PC-9 (cell line): ENCODE measurements at places on chromosomes 12 and 14. TPM values are rescaled to one million over a fixed set of nuclear protein-coding genes. Genes with fewer than 3 reads are reported as not detected.

GRCh38 chr14:103512701-103513611, 9.7 kb downstream of the CKB start:
- no peak overlapping the region for H3K27ac ChIP-seq
- DNase-seq = no peak
- no peaks in the 10 kb centered on the region for H3K4me1 ChIP-seq
- no peak overlapping the region for H3K4me3 ChIP-seq
- 0 out of 2 replicates have a peak, but pooled peaks cover 13% of the 10 kb centered on the region for H3K36me3 ChIP-seq

- no peaks in the 10 kb centered on the region for H3K27me3 ChIP-seq
- H3K4me3 ChIP-seq = no peak overlapping the region
- H3K4me1 ChIP-seq = no peaks in the 10 kb centered on the region; the same call in 1 of the 2 replicates
- no peak overlapping the region for H3K27ac ChIP-seq
- no peaks in the 10 kb centered on the region for H3K36me3 ChIP-seq
These were observed 275.9 kb downstream of the FBXL14 start for GRCh38 chr12:1318327-1319031.

GRCh38 chr12:110862329-110862728, 15.5 kb downstream of the CCDC63 start:
- H3K4me3 ChIP-seq = no peak overlapping the region
- no peaks in the 10 kb centered on the region for H3K36me3 ChIP-seq
- 0 out of 2 replicates have a peak, but pooled peaks cover 15% of the 10 kb centered on the region for H3K27me3 ChIP-seq
- H3K27ac ChIP-seq = no peak overlapping the region

- no peak for DNase-seq
- no peak overlapping the region for H3K4me3 ChIP-seq
- no peaks in the 10 kb centered on the region for H3K4me1 ChIP-seq
- no peaks in the 10 kb centered on the region for H3K36me3 ChIP-seq
- no peak overlapping the region for H3K27ac ChIP-seq
- peaks cover 7% of the 10 kb centered on the region; the same call in 1 of the 2 replicates for H3K27me3 ChIP-seq
These were observed 2.8 kb upstream of the TMEM229B start for GRCh38 chr14:67491285-67491684.

- H3K4me3 ChIP-seq = no peak overlapping the region
- H3K27ac ChIP-seq = no peak overlapping the region
- peaks cover 5% of the 10 kb centered on the region for H3K4me1 ChIP-seq
- no peaks in the 10 kb centered on the region for H3K27me3 ChIP-seq
- no peak for DNase-seq
These were observed 6.3 kb downstream of the GSTZ1 start for GRCh38 chr14:77327111-77327510.

DNA sequence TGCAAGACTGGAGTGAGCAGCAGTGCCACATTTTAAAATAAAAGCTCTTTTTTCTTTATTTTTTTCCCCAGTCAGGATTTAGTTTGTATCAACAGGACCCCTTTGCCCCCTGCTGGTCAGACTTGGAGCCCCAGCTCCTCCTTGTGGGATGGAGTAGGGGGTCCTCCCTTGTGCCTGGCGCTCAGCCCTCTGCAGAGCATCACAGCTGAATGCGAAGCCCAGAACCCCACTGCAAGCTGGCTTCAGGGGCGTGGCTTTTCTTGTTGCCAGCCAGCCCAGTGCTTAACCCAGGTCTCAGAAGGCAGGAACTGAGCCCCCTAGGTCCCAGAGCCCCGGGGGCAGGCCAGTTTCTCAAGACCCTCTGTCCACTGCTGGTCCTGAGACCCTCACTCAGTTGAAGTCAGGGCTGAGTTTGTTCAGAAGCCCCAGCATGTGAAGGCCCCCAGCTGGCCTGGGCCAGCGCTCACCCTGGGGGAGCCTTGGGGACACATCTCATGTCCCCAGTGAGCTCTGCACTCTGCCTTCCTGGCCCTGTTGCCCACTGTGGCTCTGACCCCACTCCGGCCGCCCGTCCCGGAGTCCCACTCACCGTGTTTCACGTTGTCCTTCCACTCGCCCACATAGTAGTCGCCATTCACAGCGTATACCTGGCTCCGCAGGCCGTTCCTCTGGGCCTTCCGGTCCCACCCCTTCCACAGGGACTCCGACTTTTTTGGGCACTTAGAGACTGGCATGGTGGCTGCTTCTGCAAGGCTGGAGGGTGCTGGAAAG, 519 bp downstream of the MORN3 start:
- peak; percentile 18 for DNase-seq
- H3K36me3 ChIP-seq = no peaks in the 10 kb centered on the region
- H3K4me1 ChIP-seq = peaks cover 42% of the 10 kb centered on the region
- H3K27ac ChIP-seq = no peak overlapping the region
- H3K4me3 ChIP-seq = no peak overlapping the region
- H3K27me3 ChIP-seq = no peaks in the 10 kb centered on the region

GRCh38 chr12:32611986-32612385, 67.1 kb upstream of the DNM1L start:
- H3K36me3 ChIP-seq = peaks cover 7% of the 10 kb centered on the region; the same call in 1 of the 2 replicates
- H3K27ac ChIP-seq = no peak overlapping the region
- no peaks in the 10 kb centered on the region for H3K27me3 ChIP-seq

GRCh38 chr12:22046090-22046967, at the start of gene CMAS:
TSS of gene CMAS (plus strand) at chr12:22046218. CDS start at chr12:22046304, 86 bp downstream.
- peak within 1 kb of the TSS; percentile 80 for H3K27ac ChIP-seq
- peaks cover 57% of the 10 kb centered on the region for H3K4me1 ChIP-seq
- peak within 1 kb of the TSS; percentile 60 for H3K4me3 ChIP-seq
- peaks cover 18% of the 10 kb centered on the region for H3K36me3 ChIP-seq

- no peaks in the 10 kb centered on the region for H3K4me1 ChIP-seq
- no peaks in the 10 kb centered on the region for H3K36me3 ChIP-seq
- no peak overlapping the region for H3K4me3 ChIP-seq
These were observed 424.2 kb downstream of the NOVA1 start for GRCh38 chr14:26173581-26174110.

GRCh38 chr12:76117751-76118150, 33.3 kb upstream of the NAP1L1 start:
- no peaks in the 10 kb centered on the region for H3K27me3 ChIP-seq
- no peak overlapping the region for H3K27ac ChIP-seq
- no peak overlapping the region for H3K4me3 ChIP-seq
- no peaks in the 10 kb centered on the region for H3K36me3 ChIP-seq

DNA sequence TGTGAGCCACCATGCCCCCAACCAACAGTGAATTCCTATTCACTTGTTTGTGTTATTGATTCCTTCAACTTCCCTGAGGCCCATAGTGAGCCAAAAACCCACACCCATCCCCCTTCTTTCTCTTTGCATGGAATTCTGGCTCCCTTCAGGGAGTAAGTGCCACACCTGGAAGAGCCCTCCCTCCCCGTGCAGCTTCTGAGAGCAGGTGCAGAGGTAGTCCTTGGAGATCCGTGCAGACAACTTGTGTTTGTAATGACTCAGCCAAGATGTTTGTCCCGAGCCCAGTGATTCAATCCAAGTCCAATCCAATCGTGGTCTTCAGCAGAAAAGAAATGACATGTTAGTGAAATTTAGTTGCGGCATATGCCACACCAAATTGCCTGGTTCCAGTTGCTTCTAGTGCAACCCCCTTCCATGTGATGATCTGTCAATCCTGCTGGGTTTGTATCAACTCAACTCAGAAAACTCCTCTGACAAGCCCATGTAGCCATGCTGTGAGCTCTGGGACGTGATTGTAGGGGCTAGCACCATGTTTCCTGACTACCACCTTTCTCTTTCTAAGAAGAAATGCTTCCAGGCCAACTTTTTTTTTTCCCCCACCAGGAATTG, 27.5 kb downstream of the GPRC5A start:
- peak overlapping the region; percentile 27; the same call in 1 of the 2 replicates for H3K27ac ChIP-seq
- H3K36me3 ChIP-seq = peaks cover 36% of the 10 kb centered on the region
- H3K4me1 ChIP-seq = no peaks in the 10 kb centered on the region

- no peaks in the 10 kb centered on the region for H3K27me3 ChIP-seq
- no peak for DNase-seq
- H3K4me1 ChIP-seq = no peaks in the 10 kb centered on the region
- H3K4me3 ChIP-seq = no peak overlapping the region
- no peaks in the 10 kb centered on the region for H3K36me3 ChIP-seq
These were observed 488.8 kb upstream of the CCDC196 start for GRCh38 chr14:65997347-65997746.

- peaks cover 49% of the 10 kb centered on the region for H3K27me3 ChIP-seq
- H3K27ac ChIP-seq = no peak overlapping the region
- no peaks in the 10 kb centered on the region for H3K36me3 ChIP-seq
- no peak for DNase-seq
- no peaks in the 10 kb centered on the region for H3K4me1 ChIP-seq
- H3K4me3 ChIP-seq = no peak overlapping the region
These were observed 74.6 kb upstream of the MYL2 start for GRCh38 chr12:110995016-110995415.

- peak overlapping the region; percentile 99 for H3K4me3 ChIP-seq
- H3K36me3 ChIP-seq = 0 out of 2 replicates have a peak, but pooled peaks cover 5% of the 10 kb centered on the region
- no peak for DNase-seq
- no peaks in the 10 kb centered on the region for H3K27me3 ChIP-seq
These were observed 442 bp downstream of the ERG28 start for GRCh38 chr14:75660238-75660629.

GRCh38 chr12:47236109-47236714, 156.5 kb upstream of the AMIGO2 start:
- H3K36me3 ChIP-seq = no peaks in the 10 kb centered on the region
- no peaks in the 10 kb centered on the region for H3K27me3 ChIP-seq
- no peak overlapping the region for H3K4me3 ChIP-seq
- DNase-seq = no peak

GRCh38 chr14:102902086-102902485, 20.4 kb upstream of the AMN start:
- no peak overlapping the region for H3K4me3 ChIP-seq
- 0 out of 2 replicates have a peak, but pooled peaks cover 9% of the 10 kb centered on the region for H3K36me3 ChIP-seq
- no peaks in the 10 kb centered on the region for H3K27me3 ChIP-seq
- DNase-seq = no peak
- no peaks in the 10 kb centered on the region for H3K4me1 ChIP-seq

The GUCY2C gene
- total RNA-seq = not detected in 2 replicates

The FAM186B gene
- total RNA-seq = 1.3 and 1.7 TPM in 2 replicates

The AKAP3 gene
- total RNA-seq = 2.1 and 3.0 TPM in 2 replicates

The AQP2 gene
- total RNA-seq = not detected in 2 replicates

The HOXC5 gene
- 0.61 and 1.8 TPM in 2 replicates for total RNA-seq

The BAZ1A gene
- 14.3 and 17.3 TPM in 2 replicates for total RNA-seq
